Choroid plexus epithelial cell (primary cell): ENCODE measurements at places on chromosomes 5 and 9.

DNA sequence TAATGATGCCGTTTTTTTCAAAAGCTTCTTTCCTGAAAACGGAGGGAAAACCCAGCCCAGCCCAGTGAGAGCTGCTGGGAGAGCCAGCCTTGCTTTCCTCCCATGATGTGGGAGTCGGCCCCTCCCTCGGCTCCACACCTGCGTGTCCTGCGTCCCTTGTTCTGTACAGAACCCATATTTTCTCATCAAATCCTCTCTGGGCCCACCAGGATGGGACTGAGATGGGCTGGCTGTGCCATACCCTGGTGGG lies 8.9 kb downstream of the FLT4 start:
- DNase-seq = no peak

DNA sequence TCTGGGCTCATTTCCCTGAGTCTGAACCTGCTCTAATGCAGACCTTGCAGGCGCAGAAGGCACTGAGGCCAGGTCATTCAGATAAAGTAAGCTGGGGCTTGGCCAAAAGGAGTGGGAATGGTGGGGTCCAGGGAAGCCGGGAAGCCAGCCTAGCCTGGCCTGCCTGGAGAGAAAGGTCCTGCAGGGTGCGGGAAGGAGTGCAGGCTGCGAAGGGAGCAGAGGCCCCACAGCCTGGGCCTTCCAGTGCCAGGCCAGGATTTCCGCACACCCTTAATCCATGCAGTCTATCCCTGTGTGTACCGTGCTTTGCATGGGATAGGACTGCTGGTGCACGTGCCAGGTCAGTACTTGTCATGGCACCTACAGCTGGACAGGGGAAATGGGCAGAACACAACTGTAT lies 3.6 kb upstream of the STING1 start:
- no peak for DNase-seq

GRCh38 chr5:107251151-107251550 lies 419.6 kb downstream of the EFNA5 start:
- DNase-seq = no peak

- no peak for DNase-seq
Observed at GRCh38 chr5:101860563-101860962, 435.5 kb downstream of the SLCO4C1 start.

DNA sequence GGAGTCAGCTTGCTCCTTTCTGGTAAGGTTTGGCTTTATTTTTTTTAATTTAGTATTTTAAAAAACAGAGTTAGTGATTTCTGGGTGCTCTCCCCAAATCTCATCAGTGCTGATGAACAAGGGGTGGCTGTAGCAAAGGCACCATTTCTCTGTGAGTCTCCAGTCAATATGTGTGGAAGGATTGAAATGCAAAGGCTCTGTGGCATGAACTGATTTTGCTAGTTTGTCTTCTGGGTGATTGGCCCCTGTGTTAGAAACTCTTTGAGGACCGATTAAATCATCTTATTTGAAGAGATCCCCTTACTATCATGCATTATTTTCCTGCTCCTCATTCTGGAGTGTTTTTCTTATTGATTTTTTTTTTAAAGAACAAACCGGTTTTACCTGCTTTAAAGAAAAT lies 596 bp downstream of the TEK start:
- no peak for DNase-seq
